D721Med (cell line): ENCODE measurements at places on chromosomes 1 and 21.
A peak's percentile ranks its signal among the peaks of the same experiment; 100 is the strongest.

GRCh38 chr1:230200276-230200675 is 133.2 kb downstream of the GALNT2 start:
- DNase-seq = no peak

GRCh38 chr1:244406337-244406736 is 45.4 kb downstream of the ADSS2 start:
- no peak for DNase-seq

DNA sequence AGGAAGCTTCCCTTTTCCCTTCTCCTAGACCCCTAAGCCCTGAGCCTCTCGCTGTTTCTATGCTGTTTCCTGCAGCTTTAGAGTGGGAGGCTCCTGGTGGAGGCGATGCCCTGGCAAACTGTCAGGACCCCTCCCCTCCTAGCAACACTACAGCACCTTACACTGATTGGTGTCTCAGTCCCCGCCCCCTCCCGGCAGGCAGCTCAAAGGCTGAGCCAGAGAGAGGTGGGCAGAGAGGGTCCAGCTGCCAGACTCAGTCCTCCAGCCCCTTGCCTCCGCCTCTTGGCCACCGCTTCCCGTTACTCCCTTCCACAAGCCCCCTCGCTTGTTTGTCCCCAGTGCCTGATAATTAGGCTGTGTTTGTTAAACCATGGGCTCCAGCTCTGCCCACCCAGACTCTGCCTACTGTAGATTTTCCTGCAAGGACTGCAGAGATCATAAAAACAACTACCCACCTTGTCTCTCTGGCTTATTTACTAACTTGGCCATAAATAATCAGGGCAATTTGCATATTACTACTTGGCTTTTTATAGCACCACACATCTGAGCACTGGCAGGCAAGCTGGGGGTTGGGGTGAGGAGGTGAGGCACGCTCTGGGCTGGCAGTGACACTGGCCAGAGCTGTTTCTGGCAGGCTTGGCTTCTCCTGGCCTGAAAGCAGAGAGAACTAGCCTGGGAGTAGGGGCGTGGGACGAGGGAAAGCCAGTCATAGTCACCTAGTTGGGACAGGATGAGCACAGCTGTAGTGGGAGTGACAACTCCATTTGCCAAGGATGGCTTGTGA is 107.5 kb downstream of the CSMD2 start:
- DNase-seq = no peak

DNA sequence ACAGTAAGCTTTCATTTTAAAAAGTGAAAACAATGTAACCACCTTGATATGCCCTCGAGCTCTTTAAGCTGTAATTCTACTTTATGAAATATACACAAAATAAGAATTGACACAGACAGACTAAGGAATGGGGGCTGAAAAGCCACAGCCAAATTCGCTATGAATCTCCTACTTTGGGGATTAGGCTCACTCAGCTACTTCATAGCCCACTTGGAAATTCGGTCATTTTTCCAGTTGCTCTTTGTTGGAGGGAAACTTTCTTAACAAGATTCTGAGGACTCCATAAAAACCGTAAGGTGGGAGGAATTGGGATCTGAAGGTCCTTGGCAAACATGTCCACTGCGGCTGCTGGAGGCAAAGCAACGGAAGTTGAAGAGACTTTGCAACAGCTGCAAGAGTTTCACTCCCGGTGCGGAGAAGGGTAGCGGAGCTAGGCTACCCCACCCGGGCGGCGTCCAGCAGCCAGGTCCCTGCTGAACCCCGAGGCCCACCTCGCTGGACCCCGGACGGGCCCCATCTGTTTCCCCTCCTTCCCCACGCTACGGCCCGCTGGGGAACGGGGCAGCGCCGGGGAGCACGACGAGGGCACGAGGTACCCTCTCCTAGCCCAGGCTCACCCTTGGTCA is 634 bp downstream of the MYCBP start:
- no peak for DNase-seq

GRCh38 chr1:170240409-170240808 is 94.7 kb downstream of the NTMT2 start:
- no peak for DNase-seq

GRCh38 chr1:28890836-28891235 is 23.5 kb upstream of the EPB41 start:
- DNase-seq = no peak

DNA sequence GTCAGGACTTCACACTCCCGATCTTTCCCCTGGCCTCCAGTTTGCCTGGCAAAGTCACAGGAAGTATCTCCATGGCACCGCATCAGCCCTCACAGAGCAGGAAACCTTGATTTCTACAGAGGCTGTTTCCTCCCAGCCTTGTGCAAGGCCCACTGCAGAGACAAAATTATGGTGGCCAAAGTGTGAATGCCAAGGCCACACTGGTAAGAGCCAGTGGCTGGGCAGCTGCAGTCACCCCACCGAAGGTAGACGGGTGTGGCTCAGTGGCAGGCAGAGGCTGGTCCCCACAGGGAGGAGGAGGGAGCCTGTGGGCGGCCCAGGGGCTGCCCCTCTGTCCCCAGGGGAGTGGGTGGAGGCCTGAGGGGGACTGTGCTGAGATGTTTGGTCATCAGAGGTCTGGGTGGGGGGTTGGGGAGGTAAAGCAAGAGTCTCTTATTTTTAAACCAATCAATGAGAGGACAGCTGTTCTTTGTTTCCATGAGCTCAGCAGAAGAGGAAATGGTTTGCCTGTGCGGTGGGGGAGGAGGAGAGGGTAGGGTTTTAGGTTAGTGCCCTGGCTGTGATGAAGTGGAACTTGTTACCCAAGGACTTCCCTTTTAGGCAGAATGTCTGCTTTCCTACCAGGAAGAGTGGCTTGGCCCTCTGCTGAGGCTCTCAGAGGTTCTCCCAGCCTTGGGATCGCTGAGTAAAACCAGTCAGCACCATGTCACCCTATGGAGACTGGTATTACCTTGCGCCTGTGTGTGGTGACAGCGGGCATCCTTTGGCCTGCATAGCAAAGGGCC is 18.0 kb upstream of the BTG2 start:
- DNase-seq = no peak

GRCh38 chr1:59475737-59476136 is 178.8 kb downstream of the FGGY start:
- no peak for DNase-seq

DNA sequence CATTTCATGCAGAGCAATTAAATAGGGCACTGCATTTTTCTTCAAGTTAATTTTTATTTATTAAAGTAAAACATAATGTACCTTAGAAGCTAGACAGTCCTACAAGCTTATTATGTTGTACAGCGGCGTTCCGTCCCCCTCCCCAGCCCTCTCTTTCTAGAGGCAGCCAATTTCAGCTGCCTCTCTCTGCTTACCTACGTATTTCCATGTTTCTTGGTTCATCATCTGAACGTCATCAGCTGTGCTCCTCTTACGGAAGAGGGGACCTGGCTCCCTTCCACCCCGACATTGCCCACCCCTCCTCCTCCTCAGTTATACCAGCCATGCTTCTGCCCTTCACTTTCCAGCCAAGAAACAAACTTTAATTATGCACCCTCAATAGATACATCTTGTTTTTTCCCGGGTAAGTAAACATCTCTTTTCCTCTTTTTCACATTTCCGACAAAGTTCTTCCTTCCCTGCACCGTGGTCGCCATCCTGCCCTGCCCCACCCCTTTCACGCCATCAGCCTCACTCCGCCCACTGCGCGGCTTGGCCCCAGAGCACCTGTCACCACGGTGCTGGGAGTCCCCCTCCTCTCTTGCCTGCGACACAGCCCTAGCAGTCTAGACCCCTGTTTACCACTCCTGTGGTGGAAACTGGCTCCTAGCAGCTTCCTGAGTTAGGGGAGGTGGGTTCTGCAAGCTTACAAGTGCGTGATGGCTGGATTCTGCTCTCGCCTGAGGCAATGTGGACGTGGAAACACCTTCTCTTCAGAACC is 57.9 kb downstream of the SLC37A1 start:
- DNase-seq = no peak

- DNase-seq = no peak
Observed at GRCh38 chr1:220044678-220045355, 1.5 kb downstream of the EPRS1 start.

DNA sequence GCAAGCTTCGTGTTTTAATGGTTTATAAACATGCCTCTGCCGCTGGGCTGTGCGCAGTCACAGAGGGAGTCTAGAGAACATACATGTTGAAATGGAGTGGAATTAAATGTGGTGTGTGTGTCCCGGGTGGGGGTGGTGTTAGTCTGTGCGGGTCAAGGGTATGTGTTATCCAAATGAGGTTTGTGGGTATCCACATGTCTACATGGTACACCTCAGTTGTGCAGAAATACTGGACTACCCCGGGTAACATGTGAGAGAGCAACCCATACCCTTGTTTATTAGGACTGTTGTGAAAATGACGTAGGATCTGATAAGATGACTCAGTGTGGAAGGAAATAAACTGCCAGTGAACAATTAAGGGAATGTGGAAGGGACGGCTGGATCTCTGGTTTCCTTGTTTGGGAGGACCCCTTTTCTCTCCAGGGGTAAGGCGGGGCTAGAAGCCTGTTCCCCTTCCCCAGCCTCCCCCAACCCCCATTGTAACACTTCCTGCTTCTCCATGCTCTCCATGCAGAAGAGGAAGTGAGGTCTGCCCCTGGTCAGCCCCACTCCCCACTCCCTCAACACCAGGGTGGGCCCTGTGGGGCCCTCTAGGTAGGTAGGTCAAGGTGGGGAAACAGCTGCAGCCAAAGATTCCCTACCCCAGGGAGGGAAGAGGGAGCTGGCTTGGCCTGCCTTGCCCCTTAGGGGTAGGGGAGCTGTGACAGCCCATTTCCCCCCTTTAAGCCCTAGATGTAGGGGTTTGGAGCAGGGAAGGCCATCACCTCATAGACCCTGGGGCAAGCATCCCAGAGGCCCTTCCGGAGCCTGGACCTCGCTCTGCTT is 690 bp downstream of the EPS8L3 start:
- no peak for DNase-seq

DNA sequence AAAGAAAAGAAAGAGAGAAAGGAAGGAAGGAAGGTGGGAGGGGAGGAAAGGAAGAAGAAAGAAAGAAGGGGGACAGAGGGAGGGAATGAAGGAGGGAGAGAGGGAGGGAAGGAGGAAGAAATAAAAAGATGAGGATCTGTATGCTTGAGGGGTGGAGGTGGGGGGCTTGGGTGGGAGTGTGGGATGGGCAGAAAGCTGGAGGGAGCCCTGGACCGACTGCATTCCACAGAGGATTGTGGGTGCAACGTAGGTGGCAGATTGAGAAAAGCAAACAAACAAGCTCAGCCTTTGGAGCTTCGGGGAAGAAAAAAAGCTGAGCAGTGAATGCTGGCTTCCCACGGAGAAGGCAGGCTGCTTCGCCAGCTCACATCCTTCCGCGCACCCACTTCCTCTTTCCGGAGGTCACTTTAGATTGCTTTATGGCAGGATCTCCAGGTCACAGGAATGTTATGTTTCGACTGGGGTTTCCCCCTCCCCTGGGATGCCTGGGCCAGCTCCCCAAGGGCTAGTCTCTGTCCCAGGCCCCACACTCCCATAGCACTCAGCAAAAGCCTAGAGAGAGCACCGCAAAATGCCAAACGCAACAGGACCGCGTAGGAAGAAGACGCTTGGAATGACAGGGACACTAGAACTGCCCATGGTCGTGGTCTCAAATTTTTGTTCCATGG is 20.7 kb upstream of the LGALS8 start:
- DNase-seq = no peak

GRCh38 chr1:177871613-177872307 is 98.1 kb downstream of the SEC16B start:
- no peak for DNase-seq

GRCh38 chr1:97902067-97902466 is 18.8 kb downstream of the DPYD start:
- no peak for DNase-seq

GRCh38 chr1:7674972-7675371 is 96.1 kb upstream of the VAMP3 start:
- no peak for DNase-seq

GRCh38 chr1:243748706-243749283 is 101.2 kb downstream of the AKT3 start:
- DNase-seq = peak; percentile 43

DNA sequence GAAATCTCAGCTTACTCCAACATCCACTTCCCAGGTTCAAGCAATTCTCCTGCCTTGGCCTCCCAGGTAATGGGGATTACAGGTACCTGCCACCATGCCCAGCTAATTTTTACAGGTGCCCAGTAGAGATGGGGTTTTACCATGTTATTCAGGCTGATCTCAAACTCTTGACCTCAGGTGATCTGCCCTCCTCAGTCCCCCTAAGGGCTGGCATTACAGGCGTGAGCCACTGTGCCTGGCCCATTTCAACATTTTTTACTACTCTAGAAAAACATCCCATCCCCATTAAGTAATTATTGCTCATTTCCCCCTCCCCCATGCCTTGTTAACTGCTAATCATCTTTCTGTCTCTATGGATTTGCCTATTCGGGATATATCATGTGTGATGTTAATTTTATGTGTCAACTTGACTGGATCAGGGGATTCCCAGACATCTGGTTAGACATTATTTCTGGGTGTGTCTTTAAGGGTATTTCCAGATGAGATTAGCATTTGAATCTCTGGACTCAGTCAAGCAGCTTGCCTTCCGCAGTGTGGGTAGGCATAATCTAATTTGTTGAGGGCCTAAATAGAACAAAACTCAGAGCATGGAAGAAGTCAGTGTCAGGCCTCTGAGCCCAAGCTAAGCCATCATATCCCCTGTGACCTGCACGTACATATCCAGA is 33.0 kb upstream of the ZBTB8B start:
- no peak for DNase-seq

DNA sequence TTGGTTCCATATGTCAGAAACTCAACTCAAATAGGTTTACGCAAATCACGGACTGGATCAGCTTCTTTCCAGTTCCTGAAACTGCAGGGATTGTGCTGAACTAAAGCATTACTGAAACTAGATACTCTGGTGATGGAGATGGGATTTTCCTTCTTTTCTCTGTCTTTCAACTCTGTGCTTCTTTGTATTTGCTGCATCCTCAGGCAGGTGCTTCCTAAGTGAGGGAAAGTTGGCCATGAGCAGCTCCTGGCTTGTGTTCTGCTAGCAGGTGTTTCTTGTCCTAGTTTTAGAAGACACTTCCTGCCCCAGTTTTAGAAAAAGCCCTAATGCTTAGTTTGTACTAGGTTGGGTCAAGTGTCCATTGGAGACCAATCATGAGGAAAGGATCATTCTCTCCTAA is 86.7 kb upstream of the USP24 start:
- no peak for DNase-seq
